RWPE2 (cell line): ENCODE measurements at places on chromosomes 7 and 10.
A peak's percentile ranks its signal among the peaks of the same experiment; 100 is the strongest.

- no peak for DNase-seq
These were observed 61.2 kb downstream of the SEMA3D start for GRCh38 chr7:85125651-85126131.

- peak; percentile 52 for DNase-seq
These were observed 8.0 kb downstream of the PSD start for GRCh38 chr10:102410429-102411073.

GRCh38 chr7:118195837-118196474, 12.0 kb downstream of the LSM8 start:
- no peak for DNase-seq

DNA sequence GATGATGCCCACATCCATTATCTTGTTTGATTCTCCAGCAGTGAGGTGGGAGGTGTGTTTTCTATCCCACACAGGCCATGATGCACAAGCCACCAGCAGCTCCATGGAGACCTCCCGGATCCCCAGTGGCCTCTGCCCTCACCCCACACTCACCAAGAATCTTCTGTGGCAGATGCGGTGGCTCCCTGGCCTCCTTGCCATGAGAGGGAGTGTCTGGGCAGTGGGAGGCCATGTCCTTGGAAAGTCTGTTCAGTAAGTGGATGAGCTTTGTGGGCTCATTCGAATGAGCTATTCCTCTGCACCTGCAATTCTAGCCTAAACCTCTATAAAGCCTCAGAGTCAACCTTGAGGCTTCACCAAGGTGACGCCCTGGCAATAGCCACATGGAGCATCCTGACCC, 243.8 kb downstream of the TCERG1L start:
- no peak for DNase-seq

DNA sequence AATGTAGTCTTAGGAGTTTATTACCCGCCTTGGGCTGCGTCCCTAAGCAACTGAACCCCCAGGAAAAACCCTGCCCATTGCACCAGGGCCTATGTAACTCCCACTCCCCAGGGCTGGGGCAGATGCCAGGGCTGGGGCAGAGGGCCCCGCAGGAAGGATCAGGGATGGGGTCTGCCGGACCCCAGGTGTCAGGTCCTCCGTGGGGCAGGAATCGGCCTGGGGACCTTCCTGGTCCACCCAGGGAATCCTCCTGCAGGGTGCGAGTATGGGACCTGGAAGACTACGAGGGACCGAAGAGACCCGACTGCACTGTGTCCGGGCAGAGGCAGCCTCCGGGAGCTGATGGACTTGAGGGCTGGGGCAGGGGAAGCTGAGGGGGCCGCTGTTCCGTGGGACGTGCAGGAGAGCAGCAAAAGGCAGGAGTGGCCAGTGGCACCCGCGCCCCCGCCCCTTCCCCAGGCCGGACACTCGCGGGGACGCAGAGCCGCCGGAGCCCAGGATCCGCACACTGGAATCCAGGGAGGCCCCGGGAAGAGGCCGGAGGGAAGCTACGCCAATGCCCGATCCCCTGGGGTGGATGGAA, 2.5 kb upstream of the ATP5MF start:
- DNase-seq: no peak

DNA sequence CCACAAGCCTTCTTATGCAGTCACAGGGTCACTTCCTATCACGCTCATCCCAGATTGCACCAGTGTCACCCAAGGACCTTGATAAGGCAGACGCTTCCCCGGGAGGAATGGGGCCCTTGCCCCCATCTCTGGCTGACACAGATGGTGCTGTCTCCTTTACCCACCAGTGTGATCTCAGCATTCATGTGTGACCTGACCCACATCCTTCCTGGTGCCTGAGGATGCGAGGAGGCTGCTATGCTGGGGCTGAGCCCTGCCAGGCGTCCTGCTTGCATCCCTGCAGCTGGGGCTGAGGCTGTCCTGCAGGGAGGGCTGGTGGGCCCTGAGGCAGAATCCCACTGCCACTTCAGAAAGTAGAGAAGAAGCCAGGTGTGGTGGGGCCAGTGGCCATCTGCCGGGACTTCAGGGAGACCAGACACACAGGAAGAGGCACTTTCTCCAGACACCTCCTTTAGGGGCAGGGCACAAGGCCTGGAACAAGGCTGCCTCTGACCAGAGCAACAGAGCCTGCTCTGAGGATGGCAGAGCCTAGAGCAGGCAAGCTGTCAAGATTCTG, 35.3 kb downstream of the RASGEF1A start:
- DNase-seq: no peak

GRCh38 chr10:71348850-71349249, 29.8 kb downstream of the SLC29A3 start:
- no peak for DNase-seq

- DNase-seq: no peak
These were observed 70.4 kb downstream of the GPR158 start for GRCh38 chr10:25245165-25245564.

- DNase-seq: no peak
These were observed 13.1 kb upstream of the BRAF start for GRCh38 chr7:140937702-140938264.

- DNase-seq: no peak
These were observed 25.2 kb upstream of the VAX1 start for GRCh38 chr10:117163061-117163953.

GRCh38 chr10:63843107-63843506, 321.9 kb downstream of the REEP3 start:
- DNase-seq: no peak

DNA sequence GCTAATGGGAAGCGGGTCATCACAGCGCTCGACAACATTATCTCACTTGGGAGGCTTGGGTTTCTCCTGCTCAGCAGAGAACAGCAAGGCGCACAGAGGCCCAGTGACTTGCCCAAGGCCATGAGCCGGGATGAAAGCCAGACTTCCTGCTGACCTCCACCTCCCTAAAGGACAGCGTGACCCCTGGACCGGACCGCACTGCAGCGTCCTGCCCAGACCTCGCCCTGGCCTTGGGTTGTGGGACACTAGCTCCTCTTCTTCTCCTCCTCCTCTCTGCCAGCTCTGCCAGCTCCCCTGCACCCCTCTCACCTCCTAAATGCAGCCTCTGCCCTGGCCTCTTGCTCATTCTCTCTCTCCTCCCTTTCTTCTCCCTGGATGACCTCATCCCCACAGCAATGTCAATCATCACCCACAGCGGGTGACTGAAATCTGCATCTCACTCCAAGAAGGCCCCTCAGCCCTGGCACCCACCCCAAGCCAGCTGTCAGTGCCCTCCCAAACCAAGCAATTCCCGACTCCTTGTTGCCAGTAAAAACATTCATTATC, 19.4 kb downstream of the SPOCK2 start:
- DNase-seq: no peak

DNA sequence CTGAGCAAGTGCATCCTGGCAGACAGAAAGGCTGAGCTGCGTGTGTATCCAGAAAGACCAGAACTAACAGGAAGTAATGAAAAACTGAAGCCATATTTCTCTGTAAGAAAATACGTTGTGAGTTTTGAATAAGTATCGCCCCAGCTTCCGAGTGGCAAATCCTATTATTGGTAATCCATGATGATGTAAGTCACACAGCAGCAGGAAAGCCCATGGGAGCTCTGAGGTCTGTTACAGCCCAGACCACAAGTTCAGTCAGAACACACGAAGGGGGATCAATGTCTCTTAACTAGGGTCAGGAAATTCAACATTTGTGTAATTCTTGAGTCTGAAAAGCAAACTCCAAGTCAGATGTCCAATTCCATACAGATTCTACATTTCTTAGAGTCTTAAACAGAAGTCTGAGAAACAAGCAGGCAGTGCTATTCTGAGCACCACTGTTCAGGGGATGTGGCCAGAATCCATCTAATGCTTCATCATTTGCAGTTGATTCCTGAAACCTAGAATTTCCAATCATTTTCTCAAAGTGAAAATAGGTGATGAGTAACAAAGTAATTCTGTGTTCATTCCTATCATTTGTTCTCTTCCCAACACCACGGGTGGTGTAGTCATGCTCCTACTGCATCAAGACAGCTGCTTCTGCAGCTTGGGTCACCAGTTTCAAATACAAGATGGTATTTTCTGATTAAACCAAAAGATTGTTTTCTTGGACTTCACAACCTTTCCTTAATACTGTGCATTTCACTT, at the start of gene LRIT2:
Gene LRIT2, minus strand, starts transcription at position 118 of the 747 bp plus-strand sequence. Its CDS starts 24 bp downstream, at position 94.
- no peak for DNase-seq

DNA sequence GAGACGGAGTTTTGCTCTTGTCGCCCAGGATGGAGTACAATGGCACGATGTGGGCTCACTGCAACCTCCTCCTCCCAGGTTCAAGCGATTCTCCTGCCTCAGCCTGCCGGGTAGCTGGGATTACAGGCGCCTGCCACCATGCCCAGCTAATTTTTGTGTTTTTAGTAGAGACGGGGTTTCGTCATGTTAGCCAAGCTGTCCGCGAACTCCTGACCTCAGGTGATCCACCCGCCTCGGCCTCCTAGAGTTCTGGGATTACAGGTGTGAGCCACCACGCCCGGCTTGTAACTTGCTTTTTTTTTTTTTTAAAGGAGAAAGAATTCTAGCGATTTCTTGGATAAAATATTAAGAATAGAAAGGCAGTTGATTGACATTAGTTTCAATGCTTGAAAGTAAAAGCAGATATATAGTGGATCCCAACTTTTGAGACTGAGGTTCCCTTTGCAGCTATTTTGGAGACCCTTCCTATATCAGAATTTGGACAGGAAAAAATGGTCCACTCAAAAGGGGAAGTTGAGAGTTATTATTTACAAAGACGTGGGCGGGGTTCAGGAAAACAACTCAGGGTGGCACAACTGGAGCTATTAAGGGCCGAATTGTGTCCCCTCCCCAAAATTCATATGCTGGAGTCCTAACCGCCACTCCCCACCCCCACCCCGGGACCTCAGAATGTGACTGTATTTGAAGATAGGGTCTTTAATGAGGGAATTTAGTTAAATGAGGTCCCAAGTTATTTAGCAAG, 1.3 kb upstream of the ERCC6 start:
- no peak for DNase-seq

DNA sequence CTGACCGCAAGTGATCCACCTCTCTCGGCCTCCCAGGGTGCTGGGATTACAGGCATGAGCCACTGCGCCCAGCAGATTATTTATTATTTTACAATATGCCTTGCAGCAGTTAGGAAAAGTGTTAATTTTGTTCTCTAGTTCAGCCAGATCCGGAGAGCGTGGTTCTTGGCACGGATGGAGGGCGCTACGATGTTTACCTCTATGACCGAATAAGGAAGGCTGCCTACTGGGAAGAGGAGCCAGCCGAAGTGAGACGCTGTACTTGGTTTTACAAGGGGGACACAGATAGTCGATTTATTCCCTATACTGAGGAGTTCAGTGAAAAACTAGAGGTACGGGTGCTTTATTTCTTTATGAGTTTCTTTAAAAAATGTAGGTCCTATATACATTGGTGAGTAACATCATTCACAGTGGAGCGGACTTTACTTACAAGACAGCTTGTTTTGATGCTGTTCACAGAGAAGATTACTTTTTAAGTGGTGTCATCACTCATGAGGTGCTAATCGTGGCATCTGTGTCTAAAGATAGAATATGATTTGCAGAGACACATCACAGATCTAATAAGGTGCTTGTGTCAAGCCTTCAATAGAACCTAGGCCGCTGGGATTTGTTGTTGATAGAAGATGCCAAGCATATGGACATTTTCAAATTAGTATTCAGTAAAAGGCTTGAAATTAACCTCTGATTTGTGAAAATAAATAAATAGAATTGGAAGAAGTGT, 11.6 kb downstream of the SEC23IP start:
- DNase-seq: no peak

DNA sequence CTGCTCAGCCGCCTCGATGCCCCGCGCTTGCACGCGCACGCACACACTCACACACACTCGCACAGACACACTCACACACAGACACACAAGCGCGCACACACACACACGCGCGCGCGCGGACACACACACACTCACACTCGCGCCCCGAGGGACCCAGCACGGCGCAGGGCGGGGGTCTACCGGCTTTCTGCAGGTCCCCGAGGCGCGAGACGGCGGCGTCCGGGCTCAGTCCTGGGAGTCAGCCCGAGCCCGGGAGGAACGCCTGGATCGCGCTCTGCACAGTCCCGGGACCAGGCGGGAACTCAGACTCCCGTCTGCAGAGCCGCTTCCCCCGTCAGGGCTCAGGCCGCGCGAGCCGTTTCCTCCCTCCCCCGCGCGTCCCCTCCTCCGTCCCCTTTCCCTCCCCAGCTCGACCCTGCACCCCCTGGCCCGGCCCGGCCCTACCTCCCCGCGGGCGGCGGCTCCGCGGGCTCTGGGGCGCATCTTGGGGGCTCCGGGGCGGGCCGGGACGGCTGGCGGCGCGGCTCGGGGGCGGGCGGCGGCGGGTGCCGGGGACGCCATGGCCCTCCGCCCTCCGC, 464 bp downstream of the DENND2A start:
- DNase-seq: no peak

GRCh38 chr10:4191354-4191753, 406.3 kb upstream of the KLF6 start:
- DNase-seq: no peak

GRCh38 chr7:15757041-15758000, 70.8 kb upstream of the MEOX2 start:
- DNase-seq: no peak

DNA sequence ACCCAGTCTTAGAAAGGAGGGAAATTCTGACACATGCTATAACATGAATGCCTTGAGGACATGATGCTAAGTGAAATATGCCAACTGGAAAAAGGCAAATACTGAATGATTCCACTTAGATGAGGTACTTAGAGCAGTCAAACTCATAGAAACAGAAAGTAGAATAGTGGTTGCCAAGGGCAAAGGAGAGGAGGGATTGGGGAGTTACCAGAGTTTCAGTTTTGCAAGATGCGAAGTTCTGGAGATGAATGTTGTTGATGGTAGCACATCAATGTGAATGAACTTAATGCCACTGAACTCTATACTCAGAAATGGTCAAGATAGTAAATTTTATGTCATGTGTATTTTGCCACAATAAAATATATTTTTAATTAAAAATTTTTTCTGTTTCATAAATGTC, 38.9 kb downstream of the DRGX start:
- no peak for DNase-seq

- no peak for DNase-seq
These were observed 47.5 kb downstream of the TMEM209 start for GRCh38 chr7:130157700-130158099.

DNA sequence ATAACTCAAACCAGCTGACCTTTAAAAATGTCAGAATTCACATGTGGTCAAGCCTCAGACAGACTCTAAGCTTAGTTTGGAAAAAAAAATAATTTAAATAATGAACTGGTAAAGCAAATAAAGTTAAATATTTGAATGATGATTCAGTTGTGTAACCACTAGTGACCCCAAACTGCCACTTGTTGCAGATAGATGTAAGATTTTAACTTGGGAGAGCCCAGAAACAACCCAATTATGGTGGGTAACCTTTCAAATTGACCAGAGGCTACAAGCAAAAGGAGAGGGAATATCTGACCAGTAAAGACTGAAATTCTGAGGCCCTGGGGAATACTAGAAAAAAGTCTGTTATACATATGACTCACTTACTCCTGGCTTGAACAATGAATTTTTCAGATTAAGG, 268.1 kb downstream of the HPSE2 start:
- DNase-seq: no peak
